ENCODE measurements at places on chromosomes 16 and 17. TPM values are rescaled to one million over a fixed set of nuclear protein-coding genes. Genes with fewer than 3 reads are reported as not detected.

GRCh38 chr17:19753051-19753509 is 5.0 kb upstream of the ALDH3A1 start:
- DNase-seq: no peak

- no peak for DNase-seq
Measured at GRCh38 chr16:30623536-30624283, 13.5 kb upstream of the ZNF689 start.

DNA sequence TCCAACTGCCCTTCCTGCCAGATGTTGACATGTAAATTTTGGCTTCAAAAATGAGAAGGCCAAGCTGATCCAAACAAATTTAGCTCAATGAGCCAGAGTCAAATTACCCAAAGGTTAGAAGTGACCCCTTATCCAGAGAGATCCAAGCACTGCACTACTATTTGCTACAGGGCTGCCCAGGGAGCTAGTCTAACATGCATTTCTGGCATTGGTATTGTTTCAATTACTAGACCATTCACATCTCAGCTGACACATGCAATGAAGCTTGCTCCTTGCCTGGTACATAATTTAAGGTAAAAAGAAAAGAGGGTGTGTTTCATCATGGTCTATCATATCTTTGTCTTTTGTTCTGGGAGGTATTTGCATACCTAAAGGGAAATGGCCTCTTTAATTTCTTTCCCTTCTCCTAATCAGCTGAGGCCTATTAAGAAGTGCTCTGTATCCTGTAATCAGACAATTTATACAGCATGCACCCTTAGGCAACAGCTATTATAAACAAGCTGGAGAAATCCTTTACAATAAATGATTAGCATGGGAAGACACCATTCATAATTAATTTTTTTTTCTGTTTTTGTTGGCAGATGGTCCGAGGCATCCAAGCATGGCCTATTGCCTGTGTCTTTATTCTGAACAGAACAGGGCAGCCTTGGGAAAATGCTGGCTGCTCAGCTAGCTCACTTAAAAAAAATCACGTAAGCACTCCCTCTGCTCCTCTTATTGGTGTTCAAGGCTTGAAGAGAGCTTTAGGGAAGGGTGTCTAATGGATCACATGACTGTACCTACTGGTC is 161.5 kb upstream of the SALL1 start:
- DNase-seq: no peak

DNA sequence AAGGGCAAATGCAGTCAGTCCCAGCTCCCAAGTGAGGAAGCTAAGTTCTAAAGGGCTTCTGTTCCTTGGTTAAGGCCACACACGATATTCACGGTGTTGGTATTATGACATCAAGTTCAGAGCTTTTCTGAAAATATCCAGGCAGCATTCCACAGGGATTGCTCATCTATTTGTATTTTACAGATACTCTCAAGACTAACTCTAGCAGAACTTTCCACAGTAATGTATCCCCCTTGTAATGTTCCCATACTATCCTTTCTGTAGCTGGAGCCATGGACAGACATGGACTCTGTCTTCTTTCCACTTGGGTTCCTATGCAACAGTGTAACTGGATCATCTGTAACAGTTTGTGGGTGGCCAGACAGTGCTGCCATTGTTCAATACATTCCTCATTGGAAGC is 13.5 kb downstream of the SDR42E1 start:
- DNase-seq: no peak

GRCh38 chr17:2841606-2842005 is 45.4 kb downstream of the RAP1GAP2 start:
- DNase-seq: no peak

DNA sequence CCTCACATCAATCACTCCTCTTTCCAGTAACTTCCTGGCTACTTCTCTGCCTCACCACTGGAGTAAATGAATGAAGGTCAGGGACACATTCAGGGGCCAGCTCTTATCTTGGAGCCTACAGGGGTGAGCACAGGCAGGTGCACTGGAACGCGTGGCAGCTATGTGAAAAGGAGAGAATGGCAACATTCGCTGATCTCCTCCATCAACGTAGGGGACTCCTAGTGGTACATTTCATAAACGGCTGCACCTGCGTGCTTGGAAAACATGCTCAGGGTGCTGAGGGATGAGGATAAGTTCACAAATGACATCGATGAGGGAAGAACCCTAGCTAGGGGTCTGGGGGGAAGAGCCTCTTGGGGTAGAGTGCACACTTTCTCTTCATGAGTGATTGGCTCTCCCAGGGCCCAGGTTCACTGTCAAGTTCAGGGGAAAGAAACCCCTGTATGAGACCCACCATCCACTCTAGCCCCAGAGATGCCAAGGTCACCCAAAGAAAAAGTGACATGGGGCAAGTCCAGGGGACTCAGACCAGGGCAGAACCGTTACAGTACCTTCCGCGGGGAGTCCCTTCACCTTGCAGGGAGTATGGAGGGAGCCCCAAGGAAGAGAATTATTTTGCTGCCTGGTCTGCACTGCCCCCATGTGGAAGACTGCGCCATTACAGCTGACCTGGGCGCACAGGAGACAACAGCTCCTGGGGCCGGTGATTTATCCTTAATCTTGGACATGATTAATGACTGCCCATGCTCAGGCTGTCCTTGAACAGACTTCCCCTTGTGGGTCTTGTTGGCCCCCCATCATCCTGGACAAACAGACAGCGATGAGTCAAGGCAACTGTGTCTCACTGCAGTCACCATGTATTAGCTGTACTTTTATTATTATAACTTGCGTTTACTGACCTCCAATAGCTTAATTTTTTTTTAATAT is 30.1 kb downstream of the VAC14 start:
- DNase-seq: peak; percentile 93

DNA sequence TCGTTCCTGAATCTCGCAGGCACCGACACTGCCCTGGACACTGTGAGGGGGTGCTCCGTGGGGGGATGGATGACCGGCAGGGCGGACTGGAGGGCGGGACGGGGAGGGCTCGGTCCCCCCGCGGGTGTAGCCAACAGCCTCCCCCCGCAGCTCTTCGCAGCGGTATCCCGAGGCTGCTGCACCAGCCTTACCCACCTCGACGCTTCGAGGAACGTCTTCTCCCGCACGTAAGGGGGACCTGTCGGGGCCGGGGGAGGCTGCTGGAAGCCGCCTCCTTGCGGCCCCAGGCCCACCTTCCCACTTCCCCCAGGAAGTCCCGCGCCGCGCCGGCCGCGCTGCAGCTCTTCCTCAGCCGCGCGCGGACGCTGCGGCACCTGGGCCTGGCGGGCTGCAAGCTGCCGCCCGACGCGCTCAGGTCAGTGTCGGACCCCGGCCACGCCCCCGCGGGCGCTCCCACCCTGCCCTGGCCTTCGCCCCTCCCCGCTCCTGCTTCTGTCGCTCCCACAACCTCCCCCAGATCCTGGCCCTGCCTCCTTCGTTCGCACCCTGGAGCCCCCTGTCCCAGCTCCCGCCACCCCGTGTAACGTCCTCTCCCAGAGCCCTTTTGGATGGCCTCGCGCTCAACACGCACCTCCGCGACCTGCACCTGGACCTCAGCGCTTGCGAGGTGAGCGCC is 3.3 kb downstream of the CARMIL2 start:
- DNase-seq: no peak

DNA sequence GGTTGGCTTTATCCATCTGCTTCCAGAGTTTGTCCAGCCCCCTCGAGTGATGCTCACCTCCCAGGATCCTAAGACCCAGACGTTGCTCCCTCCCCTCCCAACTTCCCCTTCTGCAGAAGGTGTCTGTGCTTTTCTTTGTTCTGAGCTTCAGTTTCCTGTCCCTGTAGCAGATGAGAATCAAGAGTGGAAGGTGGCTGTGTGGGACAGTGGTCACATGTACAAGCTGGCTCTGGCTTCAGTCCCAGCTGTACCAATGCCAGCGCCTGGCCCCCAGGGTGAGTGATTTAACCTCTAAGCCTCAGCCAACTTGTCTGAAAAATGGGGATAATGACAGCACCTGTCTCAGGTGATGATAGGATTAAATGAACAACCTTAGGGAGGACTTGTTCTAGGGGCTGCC is 7.7 kb downstream of the PRR15L start:
- DNase-seq: no peak

DNA sequence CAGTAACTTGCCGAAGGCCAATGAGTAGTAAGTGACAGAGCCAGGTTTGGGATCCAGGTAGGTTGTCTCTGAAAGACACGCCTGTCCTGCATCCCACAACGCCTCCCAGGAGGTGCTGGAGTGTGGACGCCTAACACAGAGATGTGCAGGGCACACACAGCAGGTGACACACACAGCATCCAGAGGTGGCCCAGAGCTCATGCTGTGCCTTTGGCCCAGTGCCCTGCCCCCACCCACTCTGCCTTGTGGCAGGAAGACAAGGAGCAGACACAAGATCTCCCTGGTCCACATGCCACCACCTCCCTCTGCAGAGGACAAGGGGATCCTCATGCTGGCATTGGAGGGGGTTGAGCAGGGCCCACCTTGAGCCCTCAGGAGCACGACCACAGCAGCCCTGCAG is 14.7 kb upstream of the STH start:
- no peak for DNase-seq

- DNase-seq: no peak
Measured at GRCh38 chr17:41992576-41992975, 24.7 kb downstream of the DNAJC7 start.

DNA sequence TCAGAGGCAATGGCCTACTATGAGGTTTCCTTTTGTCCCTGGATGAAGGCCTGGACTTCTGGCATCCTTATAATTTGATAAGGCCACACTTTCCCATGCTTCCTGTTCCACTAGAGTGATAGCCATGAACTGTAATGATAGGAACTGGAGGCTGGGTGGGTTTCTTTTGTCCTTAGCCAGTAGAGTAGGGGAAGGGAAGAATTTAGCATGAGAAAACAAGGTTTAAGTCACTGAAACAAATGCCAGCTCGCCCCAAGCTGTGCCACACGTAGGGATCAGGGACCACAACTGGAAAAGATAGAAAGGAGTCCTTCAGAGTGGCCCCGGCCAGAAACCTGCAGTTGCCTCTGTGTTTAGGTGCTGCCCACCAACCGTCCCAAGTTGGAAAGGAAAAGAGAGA is 80.9 kb upstream of the C17orf78 start:
- no peak for DNase-seq

- peak; percentile 53 for DNase-seq
Measured at GRCh38 chr16:13390093-13390985, 488.9 kb downstream of the SHISA9 start.

DNA sequence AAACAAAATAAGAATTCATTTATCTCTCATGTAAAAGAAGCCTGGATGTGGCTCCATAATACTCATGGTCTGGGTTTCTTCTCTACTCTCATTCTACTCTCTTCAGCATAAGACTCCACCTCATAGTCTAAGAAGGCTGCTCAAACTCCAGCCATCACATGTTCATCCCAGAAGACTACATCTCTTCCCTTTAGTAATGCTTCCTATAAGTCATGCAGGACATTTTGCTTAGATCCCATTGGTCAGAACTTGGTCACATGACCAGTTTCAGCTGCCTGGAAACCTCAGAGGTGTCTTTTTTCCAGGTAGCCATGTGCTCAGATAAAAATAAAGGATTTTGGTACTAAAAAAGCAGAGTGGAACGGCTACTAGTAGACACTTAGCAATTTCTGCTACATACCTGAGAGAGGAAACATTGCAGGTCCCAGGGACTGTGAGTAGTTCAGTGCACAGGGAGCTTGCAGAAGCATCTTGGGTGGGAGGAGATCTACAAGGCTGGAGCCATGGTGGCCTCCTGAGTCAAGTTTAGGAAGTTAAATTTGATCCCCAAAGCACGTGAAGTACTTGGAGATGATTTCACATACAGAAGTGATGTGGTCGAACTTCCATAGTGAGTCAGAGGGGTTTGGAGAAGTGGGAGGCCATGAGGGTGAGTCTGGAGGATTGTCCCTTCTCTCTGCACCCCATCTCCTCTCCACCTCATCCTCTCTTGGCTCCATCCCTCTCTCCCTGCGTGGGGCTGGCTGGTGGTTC is 110.2 kb downstream of the CCDC182 start:
- DNase-seq: no peak

- DNase-seq: no peak
Measured at GRCh38 chr17:13027246-13027645, 9.4 kb upstream of the ELAC2 start.

- no peak for DNase-seq
Measured at GRCh38 chr17:42132941-42133340, 10.3 kb downstream of the HSPB9 start.

GRCh38 chr16:49620158-49620868 is 235.6 kb downstream of the ZNF423 start:
- DNase-seq: no peak

DNA sequence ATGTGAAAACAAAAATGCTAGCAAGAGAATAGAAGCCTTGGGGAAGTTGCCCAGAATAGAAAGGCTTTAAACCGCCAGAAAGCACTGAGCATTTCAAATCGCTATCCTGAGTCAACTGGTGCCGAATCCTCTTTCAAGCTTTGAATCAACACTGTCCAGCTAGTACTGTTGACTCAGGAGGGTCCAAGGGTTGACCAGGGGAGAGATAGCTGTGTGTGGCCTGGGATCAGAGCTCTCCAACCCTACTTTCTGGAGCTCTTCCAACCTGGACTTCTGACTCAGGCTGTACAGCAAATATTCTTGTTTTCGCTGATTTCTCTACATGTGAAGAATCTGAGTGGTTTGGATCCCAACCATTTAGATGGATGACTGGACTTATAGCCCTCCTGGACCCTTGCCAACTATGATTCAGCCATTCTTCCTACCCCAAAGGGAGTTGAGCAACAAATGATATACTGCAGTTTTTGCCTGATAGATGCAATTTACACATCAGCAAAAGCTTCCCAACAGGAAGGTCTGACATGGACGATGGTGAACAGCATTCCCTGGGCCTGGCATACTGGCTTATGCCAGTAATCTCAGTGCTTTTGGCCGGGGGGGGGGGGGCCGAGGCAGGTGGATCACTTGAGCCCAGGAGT is 154.0 kb upstream of the SDK2 start:
- DNase-seq: no peak

GRCh38 chr17:62692721-62693431 is 65.4 kb downstream of the MRC2 start:
- DNase-seq: no peak

DNA sequence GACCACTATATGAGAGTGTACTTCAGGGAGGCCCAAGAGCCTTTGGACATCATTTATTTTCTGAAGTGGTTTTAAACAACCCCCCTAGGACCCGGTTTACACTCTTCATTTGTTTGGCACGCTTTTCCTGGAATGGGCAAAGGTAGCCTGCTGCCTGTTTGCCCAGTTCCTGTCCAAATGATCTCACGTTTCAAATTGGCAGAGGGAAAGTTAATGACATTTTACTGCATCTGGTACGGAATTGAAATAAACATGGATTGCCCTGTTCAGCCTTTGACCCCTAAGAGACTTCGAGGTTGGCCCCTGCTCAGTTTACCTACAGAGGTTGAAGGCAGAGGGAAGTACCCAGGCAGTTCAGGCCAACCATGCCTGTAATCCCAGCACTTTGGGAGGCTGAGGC is 5.8 kb upstream of the RPRML start:
- no peak for DNase-seq

Gene CD7
- not detected for total RNA-seq

Gene CLEC18A
- total RNA-seq: 0.46 TPM

Gene CTF1
- 15.0 TPM for total RNA-seq

Gene CARD14
- total RNA-seq: 0.33 TPM

Gene IRX3
- total RNA-seq: 1.5 TPM

Gene RFFL
- 40.9 TPM for total RNA-seq

Gene TMC6
- 14.4 TPM for total RNA-seq

Gene GLYR1
- 95.9 TPM for total RNA-seq
